ENCODE measurements at places on chromosomes 5 and 9.

- no peak overlapping the region for H3K27ac ChIP-seq
- H3K27me3 ChIP-seq = no peaks in the 10 kb centered on the region
- peaks cover 5% of the 10 kb centered on the region for H3K4me1 ChIP-seq
- no peak overlapping the region for H3K4me3 ChIP-seq
- peaks cover 11% of the 10 kb centered on the region for H3K36me3 ChIP-seq
- no peak for DNase-seq
Measured at GRCh38 chr5:72541501-72542225, 34.5 kb upstream of the ZNF366 start.

GRCh38 chr5:178526773-178527457 is 63.3 kb downstream of the COL23A1 start:
- peaks cover 5% of the 10 kb centered on the region for H3K36me3 ChIP-seq
- peak overlapping the region; percentile 27 for H3K27ac ChIP-seq
- no peak for DNase-seq
- H3K4me3 ChIP-seq = no peak overlapping the region
- H3K4me1 ChIP-seq = peaks cover 30% of the 10 kb centered on the region
- H3K27me3 ChIP-seq = no peaks in the 10 kb centered on the region

GRCh38 chr5:87074934-87075541 is 192.6 kb upstream of the RASA1 start:
- no peaks in the 10 kb centered on the region for H3K36me3 ChIP-seq
- no peak overlapping the region for H3K4me3 ChIP-seq
- DNase-seq = no peak

DNA sequence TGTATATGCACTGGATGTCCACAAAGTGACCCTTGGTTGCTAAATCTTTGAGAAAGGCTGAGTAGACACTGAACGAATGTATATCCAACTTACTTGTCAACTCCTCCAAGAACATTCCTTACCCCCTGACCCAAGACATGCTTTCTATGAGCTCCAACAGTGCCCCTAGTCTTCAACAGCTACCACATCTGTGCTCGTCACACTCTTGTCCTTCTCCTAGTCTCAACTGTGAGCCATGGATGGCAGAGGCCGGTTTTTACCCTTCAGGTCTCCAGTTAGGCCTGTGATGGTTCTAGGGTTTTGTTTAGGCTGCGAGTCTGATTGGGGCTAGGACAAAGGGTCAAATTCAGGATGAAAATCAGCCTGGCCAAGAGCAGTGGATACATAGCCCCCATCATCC is 19.0 kb upstream of the GPX3 start:
- H3K4me1 ChIP-seq = no peaks in the 10 kb centered on the region
- DNase-seq = no peak
- H3K4me3 ChIP-seq = no peak overlapping the region
- no peak overlapping the region for H3K27ac ChIP-seq

DNA sequence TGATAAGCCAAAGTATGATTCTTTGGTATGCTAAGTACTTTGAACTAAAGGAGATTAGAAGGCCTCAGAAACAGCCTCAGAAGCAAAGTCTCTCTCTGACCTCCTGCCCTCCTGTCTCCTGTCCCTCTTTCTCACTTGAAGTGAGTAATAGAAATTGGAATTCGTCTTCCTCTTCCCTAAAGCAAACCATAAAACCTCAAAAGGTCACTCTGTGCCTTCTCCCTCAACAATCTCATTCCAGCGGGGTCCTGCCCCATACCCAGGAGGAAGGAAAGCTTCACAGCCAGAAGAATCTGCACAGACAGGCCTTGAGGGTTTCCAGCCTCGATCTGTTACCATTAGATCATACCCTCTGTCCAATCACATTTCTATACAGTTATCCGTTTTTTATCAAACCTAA is 87.8 kb downstream of the HAPLN1 start:
- H3K4me1 ChIP-seq = peaks cover 18% of the 10 kb centered on the region
- H3K27me3 ChIP-seq = no peaks in the 10 kb centered on the region
- H3K36me3 ChIP-seq = no peaks in the 10 kb centered on the region
- DNase-seq = no peak

- peaks cover 11% of the 10 kb centered on the region for H3K27me3 ChIP-seq
- peaks cover 19% of the 10 kb centered on the region for H3K4me1 ChIP-seq
- H3K36me3 ChIP-seq = no peaks in the 10 kb centered on the region
Measured at GRCh38 chr9:89915187-89915586, 310.4 kb downstream of the GADD45G start.

- H3K27ac ChIP-seq = no peak overlapping the region
- H3K27me3 ChIP-seq = no peaks in the 10 kb centered on the region
- H3K4me1 ChIP-seq = peaks cover 19% of the 10 kb centered on the region
- DNase-seq = no peak
- peaks cover 1% of the 10 kb centered on the region for H3K36me3 ChIP-seq
Measured at GRCh38 chr5:98906756-98907355, 22.0 kb downstream of the CHD1 start.

DNA sequence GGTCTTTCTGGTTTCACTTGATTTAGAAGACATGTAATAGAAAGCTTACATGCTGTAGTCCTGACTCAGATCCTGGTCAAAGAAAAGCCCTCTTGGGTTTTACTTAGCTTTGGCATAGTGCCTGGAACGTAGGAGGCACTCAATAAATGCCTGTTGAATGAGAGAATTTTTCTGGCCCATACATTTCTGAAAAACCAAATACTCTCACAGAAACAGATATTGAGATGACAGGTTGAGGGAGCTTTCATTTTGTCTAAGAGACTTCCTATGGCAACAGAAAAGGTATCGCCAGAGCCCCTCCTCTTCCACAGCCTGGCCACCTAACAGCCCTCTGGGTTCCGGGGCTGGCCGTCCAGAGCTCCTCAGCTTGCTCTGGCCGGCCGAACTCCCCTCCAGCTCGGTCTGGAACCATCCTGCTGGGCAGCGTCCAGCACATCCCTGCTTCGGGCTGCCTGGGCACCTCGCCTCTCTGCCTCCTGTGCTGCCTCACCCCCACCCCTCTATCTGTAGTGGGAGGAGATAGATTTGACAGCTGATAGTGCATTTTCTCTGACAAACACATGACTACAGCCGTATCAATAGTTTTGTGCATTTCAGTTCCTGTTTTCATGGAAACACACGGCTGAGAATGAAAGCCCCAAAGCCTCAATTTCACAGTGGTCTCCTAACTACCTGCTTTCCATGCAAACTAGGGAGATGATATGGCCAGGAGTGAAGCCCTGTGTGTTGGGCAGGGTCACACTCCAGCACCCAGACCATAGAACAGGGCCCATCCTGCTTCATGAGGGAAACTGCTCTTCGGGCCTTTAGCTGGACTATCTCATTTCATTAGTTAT is 1.1 kb downstream of the IL4 start:
- H3K4me3 ChIP-seq = no peak overlapping the region
- no peaks in the 10 kb centered on the region for H3K27me3 ChIP-seq
- no peaks in the 10 kb centered on the region for H3K36me3 ChIP-seq
- no peak overlapping the region for H3K27ac ChIP-seq
- DNase-seq = no peak
- peaks cover 5% of the 10 kb centered on the region for H3K4me1 ChIP-seq

GRCh38 chr9:34659592-34660253 is 2.7 kb downstream of the CCL27 start:
- no peaks in the 10 kb centered on the region for H3K36me3 ChIP-seq
- DNase-seq = no peak
- H3K27ac ChIP-seq = no peak overlapping the region
- no peaks in the 10 kb centered on the region for H3K27me3 ChIP-seq
- peaks cover 7% of the 10 kb centered on the region for H3K4me1 ChIP-seq

DNA sequence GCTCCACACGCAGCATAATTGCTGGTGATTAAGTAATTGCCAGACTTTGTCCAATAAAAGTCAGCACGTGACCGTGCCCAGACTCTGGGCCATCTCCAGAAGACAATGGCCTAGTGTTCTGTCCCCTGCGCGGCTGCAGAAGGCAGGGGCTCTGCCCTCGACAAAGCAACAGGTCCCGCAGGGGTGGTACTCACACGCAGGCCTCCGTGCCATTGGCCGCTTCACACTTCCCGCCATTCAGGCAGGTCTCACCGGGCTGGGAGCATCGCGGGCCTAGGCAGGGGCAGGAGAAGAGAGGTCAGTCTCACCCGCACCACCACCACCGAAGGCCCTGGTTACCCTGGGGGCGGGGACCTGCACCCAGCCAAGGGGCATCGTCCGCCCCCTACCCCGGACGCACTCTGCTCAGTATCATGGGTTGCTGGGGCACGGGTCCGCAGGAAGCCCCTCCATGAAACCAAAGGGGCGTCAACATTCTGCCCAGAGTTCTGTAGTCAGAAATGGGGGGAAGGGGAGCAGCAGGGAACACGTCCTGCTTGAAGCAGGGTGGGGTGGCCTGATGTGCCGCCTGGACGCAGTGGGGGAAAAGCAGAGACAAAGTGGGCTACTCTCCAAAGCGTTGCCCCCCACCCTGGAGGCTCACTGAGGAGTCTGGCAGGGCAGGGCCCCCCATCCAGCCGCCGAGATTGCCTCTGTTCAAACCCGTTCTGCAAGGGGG is 1.9 kb downstream of the NOTCH1 start:
- DNase-seq = peak; percentile 60
- H3K27me3 ChIP-seq = no peaks in the 10 kb centered on the region
- peaks cover 41% of the 10 kb centered on the region for H3K4me1 ChIP-seq
- H3K27ac ChIP-seq = peak overlapping the region; percentile 43
- H3K4me3 ChIP-seq = peak overlapping the region; percentile 96
- H3K36me3 ChIP-seq = no peaks in the 10 kb centered on the region

DNA sequence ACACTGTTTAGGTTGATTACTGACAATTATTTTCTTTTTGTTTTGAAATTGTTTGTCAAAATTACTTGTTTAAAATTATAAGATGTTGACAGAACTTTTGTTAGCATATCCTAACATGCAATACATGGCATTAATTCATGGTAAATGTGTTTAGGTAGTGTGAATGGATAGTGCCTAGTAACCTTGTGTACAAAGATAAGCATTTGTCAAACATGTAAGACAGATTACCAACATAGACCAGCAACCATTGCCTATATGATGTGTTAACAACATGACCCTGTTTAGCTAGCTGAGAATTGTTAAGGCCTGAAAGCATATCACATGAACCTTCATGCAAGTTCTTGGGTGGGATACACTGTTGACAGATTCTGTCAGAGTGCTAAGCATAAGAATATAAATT is 13.4 kb downstream of the MAN2A1 start:
- no peak overlapping the region for H3K27ac ChIP-seq
- H3K4me1 ChIP-seq = peaks cover 10% of the 10 kb centered on the region
- DNase-seq = no peak
- no peak overlapping the region for H3K4me3 ChIP-seq
- no peaks in the 10 kb centered on the region for H3K27me3 ChIP-seq

- H3K4me1 ChIP-seq = no peaks in the 10 kb centered on the region
- H3K4me3 ChIP-seq = no peak overlapping the region
- no peak for DNase-seq
Measured at GRCh38 chr9:19155106-19155935, 28.0 kb upstream of the PLIN2 start.

GRCh38 chr5:111502956-111503355 is 9.4 kb downstream of the STARD4 start:
- H3K36me3 ChIP-seq = peaks cover 11% of the 10 kb centered on the region
- DNase-seq = no peak
- H3K4me1 ChIP-seq = peaks cover 6% of the 10 kb centered on the region
- H3K27ac ChIP-seq = no peak overlapping the region

DNA sequence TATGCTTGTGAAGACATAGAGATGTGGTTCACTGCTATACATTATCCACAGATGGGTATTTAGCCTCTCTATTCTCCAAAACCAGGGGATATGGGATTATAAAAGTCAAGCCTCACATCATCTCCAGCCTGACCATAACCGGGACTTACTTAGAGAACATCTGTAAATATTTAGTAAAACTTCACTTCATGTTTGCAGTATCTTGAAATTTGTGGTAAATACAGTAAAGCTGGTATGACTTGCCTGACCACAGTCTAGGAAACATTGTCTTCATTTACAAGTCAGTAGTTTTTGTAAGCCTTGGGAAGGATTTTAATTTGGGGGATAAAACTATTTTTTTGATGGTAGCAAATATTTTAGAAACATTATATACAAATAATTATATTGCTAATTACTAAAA is 64.2 kb downstream of the MAST4 start:
- no peaks in the 10 kb centered on the region for H3K27me3 ChIP-seq
- H3K36me3 ChIP-seq = no peaks in the 10 kb centered on the region
- no peak overlapping the region for H3K4me3 ChIP-seq
- H3K4me1 ChIP-seq = no peaks in the 10 kb centered on the region

GRCh38 chr9:77472646-77473045 is 175.5 kb downstream of the GNA14 start:
- no peaks in the 10 kb centered on the region for H3K27me3 ChIP-seq
- no peak for DNase-seq
- no peak overlapping the region for H3K4me3 ChIP-seq
- H3K36me3 ChIP-seq = no peaks in the 10 kb centered on the region
- peaks cover 8% of the 10 kb centered on the region for H3K4me1 ChIP-seq

- peaks cover 3% of the 10 kb centered on the region for H3K27me3 ChIP-seq
- H3K27ac ChIP-seq = peak within 1 kb of the TSS; percentile 98
- H3K36me3 ChIP-seq = no peaks in the 10 kb centered on the region
- peak; percentile 37 for DNase-seq
- peaks cover 38% of the 10 kb centered on the region for H3K4me1 ChIP-seq
- H3K4me3 ChIP-seq = peak within 1 kb of the TSS; percentile 99
Measured at GRCh38 chr9:113876151-113876992, at the start of gene ZNF618. Gene ZNF618 (plus strand): TSS chr9:113876309. CDS start chr9:113876381, 72 bp downstream.

- H3K4me1 ChIP-seq = peaks cover 43% of the 10 kb centered on the region
- H3K27ac ChIP-seq = peak overlapping the region; percentile 3
- peaks cover 5% of the 10 kb centered on the region for H3K36me3 ChIP-seq
Measured at GRCh38 chr9:6414247-6414641, 1.2 kb downstream of the UHRF2 start.
